Globus pallidus (tissue), 1 donor: ENCODE measurements at places on chromosomes 3 and 15.

GRCh38 chr3:43451670-43452254 is 165.4 kb downstream of the SNRK start:
- no peak for DNase-seq

DNA sequence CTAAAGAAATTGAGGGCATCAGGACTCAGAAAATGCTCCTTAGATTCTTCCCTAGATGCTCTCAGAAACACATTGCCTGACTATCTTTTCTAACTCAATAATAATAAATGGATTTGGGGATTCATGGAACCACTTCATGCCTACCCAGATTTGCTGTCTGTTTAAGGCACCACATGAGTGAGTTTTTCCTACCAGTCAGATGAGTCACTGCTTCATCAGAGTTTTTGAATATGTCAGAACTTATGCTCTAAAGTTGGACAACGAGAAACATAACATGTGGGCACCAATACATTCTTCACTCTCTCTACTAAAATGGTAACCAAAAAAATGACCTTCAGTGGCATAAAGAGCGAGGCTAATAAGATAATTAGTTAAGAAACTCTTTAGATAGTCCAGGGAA is 1135.1 kb downstream of the TUSC7 start:
- no peak for DNase-seq

- DNase-seq = no peak
These were observed 386.5 kb upstream of the CFAP20DC start for GRCh38 chr3:59436164-59436958.

DNA sequence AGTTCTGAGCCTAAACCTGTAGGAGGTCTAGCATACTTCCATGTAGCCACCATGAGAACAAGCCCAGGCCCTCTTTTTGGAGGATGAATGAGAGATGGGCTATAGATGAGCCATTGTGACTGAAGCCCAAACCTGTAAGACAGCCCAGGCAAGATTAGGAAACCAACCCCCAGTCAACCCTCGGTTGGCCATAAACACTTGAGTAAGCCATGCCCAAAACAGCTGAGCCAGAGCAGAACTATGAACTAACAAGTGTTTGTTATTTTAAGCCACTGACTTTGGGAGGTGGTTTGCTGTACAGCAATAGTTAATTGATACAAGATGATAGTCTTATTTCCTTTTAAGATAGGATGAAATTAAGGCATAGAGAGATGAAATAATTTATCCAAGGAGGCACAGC is 12.4 kb upstream of the CPNE4 start:
- DNase-seq = no peak

GRCh38 chr3:144437989-144438388 is 466.4 kb downstream of the DIPK2A start:
- no peak for DNase-seq

DNA sequence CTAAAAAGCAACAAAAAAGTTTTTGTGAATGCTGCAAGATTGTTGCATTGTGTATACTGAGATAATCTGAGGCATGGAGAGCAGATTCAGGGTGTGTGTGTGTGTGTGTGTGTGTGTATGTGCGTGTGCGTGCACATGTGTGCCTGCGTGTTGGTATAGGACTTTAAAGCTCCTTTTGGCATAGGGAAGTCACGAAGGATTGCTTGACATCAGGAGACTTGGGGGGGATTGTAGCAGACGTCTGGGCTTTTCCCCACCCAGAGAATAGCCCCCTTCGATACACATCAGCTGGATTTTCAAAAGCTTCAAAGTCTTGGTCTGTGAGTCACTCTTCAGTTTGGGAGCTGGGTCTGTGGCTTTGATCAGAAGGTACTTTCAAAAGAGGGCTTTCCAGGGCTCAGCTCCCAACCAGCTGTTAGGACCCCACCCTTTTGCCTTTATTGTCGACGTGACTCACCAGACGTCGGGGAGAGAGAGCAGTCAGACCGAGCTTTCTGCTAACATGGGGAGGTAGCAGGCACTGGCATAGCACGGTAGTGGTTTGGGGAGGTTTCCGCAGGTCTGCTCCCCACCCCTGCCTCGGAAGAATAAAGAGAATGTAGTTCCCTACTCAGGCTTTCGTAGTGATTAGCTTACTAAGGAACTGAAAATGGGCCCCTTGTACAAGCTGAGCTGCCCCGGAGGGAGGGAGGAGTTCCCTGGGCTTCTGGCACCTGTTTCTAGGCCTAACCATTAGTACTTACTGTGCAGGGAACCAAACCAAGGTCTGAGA is 4.7 kb downstream of the BHLHE40 start:
- peak; percentile 24 for DNase-seq

- no peak for DNase-seq
These were observed 153.9 kb downstream of the GHSR start for GRCh38 chr3:172294223-172294806.

DNA sequence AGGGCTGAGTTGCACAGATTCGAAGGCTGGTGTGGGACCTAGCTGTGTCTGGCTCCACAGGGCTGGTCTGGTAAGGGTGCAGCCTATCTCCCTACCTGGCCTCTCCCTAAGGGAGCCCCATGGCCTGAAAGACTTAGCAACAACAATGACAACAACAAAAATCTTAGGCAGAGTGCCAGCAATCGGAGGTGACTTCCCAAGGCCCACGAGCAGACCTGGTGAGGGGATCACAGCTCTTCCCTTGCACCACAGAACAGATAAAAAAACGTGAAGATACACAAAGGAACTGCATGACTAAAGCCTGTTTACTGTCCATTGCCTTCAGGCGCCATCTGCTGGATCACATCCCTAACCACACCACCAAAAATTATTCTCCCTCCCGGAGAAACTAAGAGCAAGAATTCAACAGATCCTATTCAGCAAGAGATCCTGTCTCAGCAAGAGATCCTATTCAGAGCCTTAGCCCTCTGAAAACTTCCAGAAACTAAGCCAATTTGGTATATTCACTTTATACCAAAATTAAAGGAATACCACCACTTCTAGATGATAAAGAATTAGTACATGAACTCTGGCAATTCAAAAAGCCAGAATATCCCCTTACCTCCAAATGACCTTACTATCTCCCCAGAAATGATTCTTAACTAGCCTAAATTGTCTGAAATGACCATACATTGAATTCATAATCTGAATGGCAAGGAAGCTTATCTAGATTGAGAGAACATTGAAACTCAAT is 24.1 kb upstream of the OR5K4 start:
- peak; percentile 68 for DNase-seq
